ENCODE measurements at places on chromosomes 2 and 18.
A peak's percentile ranks its signal among the peaks of the same experiment; 100 is the strongest.

- DNase-seq, result no peak
Measured at GRCh38 chr2:98829581-98830270, 98.8 kb upstream of the MGAT4A start.

DNA sequence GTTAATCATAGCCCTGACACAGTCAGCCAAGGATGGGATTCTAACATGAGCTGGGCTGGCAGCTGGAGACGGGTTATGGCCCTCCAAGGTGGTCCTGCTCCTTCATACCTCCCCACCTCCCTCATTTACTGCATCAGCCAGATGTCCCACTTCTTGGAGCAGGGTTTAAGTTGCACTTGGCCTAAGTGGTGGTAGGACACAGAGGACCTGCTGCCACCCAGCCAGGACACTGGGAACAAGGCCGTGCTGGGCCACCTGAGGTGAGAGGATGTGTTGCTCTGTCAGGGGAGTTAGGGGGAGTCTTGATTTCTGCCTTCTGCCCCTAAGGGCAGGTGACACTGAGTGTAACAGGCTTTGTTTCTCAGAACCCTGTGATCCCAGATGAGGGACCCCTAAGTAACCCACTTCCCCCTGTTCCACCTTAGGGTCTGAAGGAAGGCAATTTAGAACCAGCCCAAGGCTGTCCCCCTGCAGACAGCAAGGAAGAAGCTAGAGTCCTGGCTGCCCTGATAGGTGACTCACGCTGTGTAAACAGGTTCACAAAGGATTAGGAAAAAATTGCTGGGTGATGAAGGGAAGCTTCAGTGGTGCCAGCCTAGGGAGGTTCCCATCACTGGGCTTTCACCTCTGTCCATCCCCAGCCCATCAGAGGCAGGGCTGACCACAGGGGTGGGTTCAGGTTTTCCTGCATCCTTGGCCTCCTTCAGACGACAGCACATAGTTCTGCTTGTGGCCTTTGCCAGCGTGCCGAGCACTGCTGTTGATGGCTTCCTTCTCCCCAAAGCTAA is 114.3 kb upstream of the MCFD2 start:
- no peak for DNase-seq

DNA sequence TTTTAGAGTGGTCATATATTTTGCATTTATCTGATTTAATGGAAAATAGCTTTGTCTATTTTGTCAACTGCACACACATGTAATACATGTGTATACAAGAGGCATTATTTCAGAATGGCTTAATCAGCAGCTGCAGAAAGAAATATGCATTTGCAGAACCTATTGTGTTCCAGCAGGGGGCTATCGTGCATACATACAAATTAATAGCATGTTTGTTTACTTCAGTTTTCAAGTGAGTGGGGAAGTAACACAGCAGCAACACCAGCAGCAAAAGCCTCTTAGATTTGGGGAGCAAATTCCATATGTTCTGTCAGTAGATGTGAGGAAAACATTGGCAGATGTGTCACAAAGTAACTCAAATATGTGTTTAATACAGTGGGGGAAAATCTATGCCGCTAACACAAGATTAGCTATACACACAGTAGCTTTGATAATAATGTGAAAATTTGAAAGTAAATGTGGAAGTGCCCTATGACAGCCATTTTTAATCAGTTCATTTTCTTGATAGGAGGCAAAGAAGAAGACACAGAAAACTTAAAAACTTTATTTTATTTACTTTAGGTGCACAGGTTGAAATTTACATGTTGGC is 218.1 kb downstream of the WDR7 start:
- DNase-seq, result peak; percentile 41

GRCh38 chr2:229601936-229602335 is 112.4 kb downstream of the DNER start:
- DNase-seq, result no peak

GRCh38 chr2:217997510-217997909 is 5.3 kb downstream of the TNS1 start:
- no peak for DNase-seq

DNA sequence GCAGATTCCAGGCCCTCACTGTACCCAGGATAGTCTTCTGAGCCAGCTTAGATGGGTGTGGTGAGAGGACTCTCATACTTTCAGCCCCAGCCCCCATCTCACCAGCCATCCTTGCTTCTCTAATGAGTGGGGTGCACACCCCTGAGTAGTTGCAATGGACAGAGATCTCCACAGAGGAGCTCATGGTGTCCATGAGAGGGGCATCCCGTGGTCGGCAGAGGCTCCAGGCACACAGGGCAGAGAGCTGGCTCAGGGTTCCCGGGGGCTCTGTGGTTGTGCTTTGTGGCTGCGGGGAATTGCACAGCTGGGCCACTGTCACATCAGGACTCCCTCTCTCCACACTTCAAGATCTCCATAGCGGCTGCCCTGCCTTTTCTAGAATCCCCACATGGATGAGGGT is 226.0 kb upstream of the PXDN start:
- DNase-seq, result no peak

DNA sequence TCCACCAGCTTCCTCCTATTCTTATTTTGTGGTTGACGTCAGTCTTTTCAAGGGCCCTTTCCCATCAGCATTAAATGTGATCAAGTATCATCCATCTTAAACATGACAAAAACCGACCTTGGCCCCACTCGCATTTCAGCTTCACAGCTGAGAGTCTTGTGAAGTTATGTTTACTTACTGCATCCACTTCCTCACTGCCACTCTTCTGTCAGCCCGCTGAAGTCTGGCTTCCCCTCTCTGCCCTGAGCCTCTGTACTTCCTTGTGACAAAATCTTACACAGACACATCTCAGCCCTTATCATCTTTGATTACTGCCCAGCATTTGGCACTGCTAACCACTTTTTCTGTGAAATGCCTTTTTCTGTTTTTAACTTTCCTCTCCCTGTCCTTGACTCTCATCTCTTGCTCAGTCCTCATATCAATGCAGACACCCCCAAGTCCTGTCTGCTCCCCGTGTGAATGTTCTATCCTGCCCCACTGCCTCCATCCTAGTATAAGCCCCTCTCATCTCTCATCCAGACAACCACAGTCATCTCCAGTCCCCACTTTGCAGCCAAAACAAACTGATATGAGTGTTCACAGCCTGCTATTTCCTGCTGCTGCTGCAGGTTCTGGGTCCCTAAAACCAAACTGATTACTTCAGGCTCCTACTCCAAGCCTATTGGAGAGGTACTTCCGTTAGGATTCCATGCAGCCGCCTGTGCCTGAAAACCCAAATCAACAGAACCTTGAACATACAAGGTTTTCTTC is 31.4 kb downstream of the FOSL2 start:
- no peak for DNase-seq

GRCh38 chr2:73281244-73281643 is 3.0 kb downstream of the FBXO41 start:
- DNase-seq, result no peak

GRCh38 chr18:40985436-40985835 is 969.6 kb upstream of the PIK3C3 start:
- no peak for DNase-seq

GRCh38 chr2:168649105-168649504 is 153.3 kb upstream of the NOSTRIN start:
- no peak for DNase-seq

- DNase-seq, result no peak
Measured at GRCh38 chr2:1601471-1602277, 142.6 kb downstream of the PXDN start.

DNA sequence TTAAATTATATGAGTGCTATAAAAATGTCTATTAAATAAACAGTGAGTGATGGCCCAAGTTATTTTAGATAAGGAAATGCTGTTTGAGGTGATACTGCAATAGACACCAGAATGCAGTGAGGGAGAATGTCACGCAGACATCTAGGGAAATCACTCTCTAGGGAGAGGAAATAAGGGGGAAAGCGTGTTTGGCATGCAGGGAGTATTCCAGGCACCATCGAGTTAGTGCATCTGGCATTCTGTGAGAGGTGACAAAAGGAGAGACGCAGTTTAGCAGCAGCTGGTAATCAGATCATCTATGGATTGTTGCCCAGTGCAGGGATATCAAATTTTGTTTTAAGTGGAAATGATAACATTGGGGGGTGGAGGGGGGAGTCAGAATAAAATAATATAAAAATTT is 175.4 kb upstream of the NETO1 start:
- DNase-seq, result no peak

GRCh38 chr2:42350434-42351063 is 10.5 kb downstream of the COX7A2L start:
- DNase-seq, result no peak

DNA sequence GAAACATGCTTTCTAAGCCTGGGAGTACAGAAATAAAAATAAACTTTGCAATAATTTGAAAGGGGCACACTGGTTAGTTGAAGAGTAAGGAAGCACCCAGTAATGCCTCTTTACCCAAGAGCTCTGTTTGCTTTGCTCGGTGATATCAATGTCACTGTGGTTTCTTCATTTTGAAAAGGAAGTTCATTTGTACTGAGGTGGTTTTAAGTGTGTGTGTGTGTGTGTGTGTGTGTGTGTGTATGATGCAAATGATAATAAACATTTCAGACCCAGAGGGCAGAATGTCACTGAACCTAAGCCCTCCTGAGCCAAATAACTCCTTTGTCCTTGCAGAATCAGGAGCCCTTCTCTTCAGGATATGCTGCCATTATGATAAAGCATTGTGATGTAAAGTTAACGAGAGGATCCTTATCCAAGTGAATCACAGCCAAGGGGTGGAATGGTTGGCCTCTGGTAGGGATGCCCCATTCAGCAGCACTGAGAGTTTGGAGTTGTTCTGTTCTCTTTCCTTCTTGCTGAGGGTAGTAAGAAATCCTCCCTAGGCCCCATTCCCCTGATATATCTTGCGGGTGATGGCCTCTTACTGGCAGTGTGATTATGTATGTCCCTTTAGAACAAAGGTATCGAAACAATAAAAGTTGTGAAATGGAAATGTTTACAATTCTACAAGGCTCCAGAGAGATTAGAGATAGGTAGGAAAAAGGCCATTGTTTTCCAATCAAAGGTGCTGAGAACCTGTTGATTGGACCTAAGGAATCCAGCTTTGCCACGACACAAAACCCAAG is 7.6 kb downstream of the ITGA6 start:
- no peak for DNase-seq

DNA sequence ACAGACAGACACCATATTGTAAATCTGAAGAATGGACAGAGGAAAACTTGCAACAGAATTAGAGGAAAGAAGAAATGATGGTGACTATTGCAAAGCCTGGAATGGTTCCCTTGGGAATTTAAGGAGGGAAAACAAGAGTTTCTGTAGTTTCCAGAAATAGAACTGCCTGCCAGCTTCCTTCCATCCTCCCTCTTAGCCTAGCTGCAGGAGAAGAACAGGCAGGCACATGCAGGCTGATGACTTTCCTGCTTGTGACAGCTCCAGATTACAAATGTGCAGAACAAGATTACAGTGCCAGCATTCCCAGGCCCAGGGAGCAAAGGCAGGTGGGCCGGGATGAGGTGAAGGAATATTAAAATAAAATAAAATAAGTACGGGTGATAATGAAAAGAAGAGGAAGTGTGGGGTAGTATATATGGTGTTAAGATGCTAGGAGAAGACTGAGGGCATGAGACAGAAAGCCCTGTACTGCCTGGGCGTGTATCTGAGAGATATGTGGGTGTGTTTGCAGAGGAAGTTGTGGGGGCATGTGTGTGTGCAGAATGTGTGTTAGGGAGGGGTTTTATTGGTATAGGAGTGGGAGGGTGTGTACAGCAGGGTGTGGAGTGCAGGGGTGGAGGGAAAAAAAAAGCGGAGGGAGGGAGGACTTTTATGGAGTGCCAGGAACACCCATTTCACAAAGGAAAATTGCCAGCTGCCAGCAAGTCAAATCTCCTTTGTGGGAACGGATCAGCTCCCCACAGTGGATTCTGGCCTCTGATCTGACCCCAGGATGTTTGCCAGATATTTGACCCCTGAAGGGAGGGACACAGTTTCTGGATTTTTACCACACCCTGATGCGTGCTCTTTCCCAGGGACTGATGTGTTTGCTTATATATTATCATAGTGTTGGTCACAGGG is 43.9 kb upstream of the NEMP2 start:
- peak; percentile 11 for DNase-seq

GRCh38 chr2:13015532-13016320 is 299.0 kb downstream of the TRIB2 start:
- DNase-seq, result no peak

GRCh38 chr2:31533036-31533435 is 47.7 kb downstream of the SRD5A2 start:
- DNase-seq, result no peak

DNA sequence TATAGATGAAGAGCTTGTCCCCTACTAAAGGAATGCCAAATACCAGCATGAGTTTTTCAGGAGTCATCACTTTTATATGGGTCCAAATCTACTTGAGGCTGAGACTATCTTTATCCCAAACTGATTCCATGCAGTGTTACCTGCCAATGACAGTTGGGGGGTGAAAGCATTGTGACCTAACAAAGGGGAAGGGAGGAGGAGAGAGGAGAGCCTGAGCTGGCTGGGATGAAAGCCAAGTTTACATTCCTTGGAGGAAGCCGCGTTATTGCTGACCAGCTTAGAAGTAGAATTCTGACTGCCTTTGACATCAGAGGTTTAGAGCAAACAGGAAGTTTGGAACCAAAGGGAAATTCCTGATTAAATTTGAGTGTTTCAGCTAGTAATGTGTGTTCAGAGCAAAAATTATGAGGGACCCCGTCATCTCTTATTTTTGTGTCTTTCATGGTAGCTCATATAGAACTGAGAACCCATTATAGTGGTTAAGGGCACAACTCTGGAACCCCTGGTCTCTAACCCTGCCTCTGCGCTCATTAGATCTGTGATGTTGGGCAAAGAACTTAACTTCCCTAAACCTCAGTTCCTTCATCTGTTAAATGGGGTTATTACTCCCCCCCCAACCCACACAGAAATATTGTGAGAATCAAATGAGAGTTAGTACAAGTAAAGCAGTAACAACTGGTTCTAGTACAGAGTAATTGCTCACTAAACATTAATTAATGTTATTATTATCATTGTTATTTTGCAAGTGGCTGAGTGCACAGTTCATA is 199.3 kb upstream of the EPAS1 start:
- peak; percentile 70 for DNase-seq

DNA sequence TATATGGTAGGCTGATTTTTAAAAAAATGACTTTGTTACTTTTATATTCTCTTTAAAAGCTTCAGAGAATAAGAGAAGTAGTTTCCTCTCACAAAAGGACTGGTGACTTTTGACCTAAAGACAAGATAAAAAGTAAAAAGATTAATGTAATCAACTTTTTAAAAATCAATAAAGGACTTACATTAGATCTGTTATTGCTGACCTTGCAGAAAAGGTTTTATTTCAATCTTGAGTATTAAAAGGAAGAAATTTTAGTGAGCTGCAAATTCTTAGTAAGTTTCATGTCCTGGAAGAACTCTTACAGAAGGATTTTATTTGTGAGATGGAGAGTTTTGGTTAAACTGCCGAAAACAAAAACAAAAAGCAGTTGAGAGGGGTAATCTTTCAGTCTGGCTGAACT is 2.2 kb upstream of the GAREM1 start:
- DNase-seq, result no peak

DNA sequence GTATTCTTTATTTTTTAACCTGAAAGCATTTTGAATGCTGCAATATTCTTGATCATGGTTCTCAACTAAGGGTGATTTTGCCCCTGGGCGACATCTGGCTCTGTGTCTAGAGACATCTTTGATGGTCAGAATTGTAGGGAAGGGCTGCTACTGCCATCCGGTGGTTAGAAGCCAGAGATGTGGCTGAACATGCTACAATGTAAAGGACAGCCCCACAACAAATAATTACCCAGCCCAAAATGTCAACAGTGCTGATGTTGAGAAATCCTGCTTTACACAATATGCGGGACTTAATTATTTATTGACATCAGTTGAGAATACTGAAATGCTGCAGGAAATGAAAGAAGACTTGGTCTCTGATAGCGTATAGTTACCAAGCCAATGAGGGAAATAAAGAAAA is 37.5 kb upstream of the SERPINB2 start:
- DNase-seq, result no peak

GRCh38 chr18:31207391-31207790 is 44.7 kb upstream of the DSC1 start:
- no peak for DNase-seq

GRCh38 chr2:43414586-43415135 is 181.2 kb downstream of the THADA start:
- DNase-seq, result no peak
